ENCODE measurements at places on chromosomes 16 and 17.

DNA sequence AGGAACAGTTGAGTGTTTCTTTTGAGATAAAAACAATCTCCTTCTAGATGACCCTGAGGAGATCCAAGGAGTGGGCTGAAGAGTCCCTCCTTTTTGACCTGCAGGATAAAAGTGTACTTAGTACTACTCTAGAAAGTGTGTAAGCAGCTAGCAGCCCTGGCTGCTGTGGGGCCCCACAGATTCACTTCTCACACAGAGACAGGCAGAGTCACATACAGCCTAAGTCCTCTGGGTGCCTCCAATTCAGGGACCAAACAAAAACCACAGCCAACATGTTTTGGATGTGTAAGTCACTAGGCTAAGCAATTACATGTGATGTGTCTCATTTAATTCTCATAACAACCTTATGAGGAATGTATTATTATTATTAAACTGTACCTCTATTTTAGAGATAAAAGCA is 97.1 kb downstream of the TMEM100 start:
- DNase-seq: no peak

DNA sequence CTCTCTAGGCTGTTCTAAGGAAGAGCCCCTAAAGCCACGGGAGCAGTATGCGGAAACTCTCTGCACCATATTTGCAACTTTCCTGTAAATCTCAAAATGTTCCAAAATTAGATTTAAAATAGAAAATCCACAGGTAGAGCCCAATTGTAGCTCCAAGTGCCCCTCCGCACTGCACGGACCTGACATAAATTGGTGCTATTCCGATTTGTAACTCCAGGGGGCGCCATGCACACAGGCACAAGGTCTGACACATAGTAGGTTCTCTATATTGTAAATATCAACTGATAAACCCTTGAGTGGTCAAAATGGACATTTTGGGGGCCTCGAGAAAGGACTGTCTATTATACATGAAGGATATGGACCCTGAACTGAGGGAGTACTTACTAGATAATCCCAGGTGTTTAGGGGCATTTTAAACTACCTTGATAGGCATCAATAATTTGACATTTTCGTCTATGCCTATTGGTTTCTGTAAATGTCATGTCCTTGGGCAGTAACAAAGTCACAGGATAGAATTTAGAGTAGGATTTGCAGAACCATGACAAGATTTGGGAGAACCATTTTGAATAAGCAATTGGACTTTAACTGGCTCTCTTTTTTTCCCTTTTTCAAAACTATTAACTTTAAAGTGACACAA is 36.6 kb upstream of the TMEM132E start:
- no peak for DNase-seq

DNA sequence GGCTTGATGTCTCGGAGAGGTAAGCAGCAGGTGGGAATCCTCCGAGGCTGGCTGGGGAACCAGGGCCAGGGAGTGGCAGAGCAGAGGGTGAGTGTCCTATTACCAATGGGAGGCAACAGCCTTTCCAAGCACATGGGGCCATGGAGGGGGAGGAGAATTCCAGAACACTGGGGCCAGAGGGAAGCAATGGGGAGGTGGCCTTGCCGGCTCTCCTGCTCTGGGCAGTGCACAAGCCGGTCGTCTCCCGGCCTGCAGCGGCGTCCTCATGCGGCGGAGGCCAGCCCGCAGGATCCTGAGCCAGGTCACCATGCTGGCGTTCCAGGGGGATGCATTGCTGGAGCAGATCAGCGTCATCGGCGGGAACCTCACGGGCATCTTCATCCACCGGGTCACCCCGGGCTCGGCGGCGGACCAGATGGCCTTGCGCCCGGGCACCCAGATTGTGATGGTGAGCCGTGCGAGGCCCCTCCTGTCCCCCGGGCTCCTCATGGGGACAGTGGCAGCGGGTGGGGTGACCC is 21.9 kb downstream of the SGSH start:
- no peak for DNase-seq

DNA sequence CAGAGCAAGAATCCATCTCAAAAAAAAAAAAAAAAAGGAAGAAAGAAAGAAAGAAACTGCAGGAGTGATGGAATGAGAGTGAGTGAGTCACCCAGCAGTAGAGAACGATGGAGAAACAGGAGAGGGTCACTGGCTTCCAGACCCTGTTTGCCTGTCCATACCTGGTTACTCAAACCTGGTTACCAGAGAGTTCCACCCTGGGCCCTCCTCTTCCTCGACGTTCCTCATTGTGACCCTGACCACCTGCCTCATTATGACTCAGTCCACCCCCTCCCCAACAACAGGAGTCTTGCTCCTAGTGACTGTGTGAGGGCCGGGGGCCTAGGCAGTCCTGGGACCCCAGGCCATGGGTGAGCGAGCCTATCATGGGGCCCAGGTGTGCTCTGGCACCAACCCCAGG is at the start of gene SPEM3:
Gene SPEM3, plus strand, starts transcription at position 301 of the 400 bp plus-strand sequence. Its CDS starts 46 bp downstream, at position 347.
- DNase-seq: no peak

GRCh38 chr17:57355090-57355859 is 99.0 kb downstream of the MSI2 start:
- no peak for DNase-seq

DNA sequence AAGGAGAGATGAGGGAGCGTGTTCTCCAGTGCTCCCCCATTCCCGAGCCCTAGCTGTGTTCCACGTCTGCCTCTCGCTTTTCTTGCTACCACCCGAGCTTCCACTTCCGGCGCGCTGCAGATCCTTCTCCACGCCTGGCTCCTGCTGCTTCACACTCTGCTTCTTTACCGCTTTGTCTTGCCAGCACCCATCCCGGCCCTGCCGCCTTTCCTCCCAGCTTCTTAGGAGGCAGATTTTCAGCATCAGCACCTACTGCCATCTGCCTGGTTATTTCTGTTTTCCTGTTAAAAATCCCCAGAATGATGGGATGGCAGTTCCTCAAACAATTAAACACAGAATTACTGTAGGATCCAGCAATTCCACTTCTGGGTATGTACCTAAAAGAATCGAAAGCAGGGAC is 64.7 kb downstream of the ELAC2 start:
- no peak for DNase-seq

DNA sequence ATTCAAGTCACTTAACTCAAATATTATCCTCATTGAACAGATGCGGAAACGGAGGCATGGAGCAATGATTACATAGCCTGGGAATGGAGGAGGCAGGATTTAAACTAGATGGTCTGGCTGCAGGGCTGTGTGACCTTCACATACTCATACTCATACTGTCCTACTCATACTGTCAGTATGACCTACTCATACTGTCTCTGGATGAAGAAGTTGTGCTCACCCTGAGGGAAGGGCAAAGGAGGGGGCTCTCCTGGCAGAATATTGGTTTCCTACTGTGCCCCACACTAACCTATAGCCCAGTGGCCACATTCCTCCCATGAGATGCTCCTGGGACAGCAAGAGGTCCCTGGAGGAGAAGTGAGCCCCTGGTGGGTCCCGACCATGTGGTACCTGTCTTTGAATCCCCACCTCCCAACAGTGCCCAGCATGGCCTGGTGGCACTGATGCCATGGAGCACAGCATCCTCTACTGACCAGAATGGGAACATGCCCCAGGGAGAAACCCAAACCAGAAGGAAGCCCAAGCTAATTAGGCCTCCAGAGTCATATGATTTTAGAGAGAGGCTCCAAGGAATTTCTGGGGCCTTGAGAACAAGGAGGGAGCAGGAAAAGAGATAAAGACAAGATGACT is 197.3 kb upstream of the SDK2 start:
- DNase-seq: peak; percentile 8

DNA sequence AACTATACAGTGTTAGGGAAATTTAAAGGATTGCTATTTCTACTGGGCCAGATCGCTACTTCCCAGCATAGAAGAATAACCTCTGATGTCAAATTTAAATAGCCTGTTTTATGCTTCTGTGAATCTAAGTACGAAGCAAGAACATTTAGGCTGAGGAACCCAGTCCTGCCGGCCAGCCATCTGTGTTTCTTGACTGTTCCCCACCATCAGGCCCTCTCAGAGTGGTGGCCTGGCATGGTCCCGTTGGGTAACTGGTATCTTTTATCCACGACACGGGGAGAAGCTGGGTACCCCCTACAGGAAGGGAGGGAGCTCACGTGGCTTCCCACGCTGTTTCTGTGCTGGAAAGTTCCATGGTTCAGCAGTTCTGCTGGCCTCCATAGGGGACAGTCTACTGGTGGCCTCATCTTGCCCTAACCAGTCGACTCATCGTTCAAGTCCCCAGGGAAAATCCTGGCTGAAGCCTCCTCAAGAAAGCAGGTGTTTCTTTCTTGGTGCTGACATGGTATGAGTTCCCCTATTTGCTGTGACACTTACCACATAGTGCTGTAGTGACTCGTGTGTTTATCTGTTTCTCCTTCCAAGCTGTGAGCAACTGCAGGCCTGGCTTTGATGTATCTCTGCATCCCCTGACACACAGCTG is 201.7 kb upstream of the NLRP1 start:
- no peak for DNase-seq

- DNase-seq: peak; percentile 55
Measured at GRCh38 chr17:64028874-64029464, 8.5 kb upstream of the ICAM2 start.

- DNase-seq: no peak
Measured at GRCh38 chr16:17277981-17278381, 192.8 kb downstream of the XYLT1 start.

GRCh38 chr17:42438600-42439567 is 15.8 kb upstream of the CAVIN1 start:
- no peak for DNase-seq

- DNase-seq: peak; percentile 29
Measured at GRCh38 chr17:56536766-56537165, 56.7 kb upstream of the NOG start.

DNA sequence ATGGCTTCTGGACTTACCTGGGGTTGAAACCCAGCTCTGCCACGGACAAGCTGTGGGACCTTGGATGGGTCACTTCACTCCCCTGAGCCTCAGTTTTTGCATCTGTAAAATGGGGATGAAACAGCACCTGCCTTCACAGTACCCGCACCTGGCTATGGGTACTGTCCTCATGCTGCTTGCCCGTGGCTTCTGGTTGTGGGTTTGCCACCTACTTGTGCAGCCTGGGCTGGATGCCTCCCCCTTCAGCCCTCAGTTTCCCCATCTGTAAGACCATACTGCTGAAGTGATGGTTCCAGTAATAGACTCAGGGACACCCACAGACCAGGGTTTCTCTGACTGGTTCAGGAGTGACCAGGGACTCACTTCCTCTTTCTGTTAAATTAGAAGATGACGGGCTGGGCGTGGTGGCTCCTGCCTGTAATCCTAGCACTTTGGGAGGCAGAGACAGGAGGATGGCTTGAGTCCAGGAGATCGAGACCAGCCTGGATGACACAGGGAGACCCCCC is 9.4 kb downstream of the GLIS2 start:
- peak; percentile 85 for DNase-seq

DNA sequence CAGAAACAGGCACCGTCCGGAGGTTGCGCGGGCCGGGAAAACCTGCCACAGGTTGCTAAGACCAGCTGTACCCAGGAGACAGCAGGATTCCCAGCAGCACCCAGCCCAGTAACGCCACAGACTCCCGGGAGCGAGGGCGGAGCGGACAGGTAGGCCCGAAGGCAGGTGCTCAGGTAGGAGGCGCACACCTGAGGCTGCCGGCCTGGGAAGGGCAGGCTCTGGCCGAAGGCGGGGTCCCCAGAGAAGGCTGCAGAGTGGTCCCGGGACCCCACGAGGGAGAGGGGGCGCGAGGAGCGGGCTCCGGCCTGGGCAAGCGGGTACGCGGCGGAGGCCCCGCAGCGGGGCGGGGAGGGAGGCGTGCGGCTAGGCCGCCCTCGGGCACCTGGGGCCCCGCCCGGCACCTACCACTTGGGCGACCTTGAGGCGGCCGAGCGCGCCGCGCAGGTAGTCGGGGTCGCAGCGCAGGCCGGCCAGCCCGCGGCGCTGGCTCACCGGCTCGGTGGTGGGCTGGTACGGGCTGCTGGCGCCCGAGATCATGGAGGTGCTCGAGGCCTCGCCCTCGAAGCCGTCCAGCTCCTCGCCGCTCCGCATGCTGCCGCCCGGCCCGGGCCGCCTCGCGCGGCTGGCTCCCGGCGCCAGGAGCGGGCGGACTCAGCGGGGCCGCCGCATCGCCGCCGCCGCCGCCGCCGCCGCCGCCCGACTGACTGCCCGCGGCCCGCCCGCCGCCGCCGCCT is 441 bp downstream of the CMTM4 start:
- no peak for DNase-seq

- no peak for DNase-seq
Measured at GRCh38 chr17:58693751-58694150, 1.3 kb downstream of the RAD51C start.

DNA sequence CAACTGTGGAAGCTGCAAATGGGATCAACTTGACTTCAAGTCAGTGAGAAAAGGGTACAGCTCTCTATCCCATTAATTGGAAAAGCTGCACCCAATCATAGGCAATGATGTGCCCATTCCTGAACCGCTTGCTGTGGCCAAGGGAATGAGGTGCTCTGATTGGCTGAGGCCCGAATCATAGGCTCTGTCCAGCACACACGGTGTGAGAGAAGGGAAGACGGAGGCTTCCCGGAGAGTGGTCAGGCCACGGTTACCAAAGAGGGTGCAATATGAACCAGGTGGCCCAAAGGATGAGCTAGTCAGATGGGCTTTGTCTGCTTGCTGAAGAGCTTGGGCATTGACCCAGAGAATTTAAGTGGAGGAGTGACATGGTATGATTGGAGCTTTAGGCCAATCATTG is 353.3 kb downstream of the CPPED1 start:
- DNase-seq: no peak

DNA sequence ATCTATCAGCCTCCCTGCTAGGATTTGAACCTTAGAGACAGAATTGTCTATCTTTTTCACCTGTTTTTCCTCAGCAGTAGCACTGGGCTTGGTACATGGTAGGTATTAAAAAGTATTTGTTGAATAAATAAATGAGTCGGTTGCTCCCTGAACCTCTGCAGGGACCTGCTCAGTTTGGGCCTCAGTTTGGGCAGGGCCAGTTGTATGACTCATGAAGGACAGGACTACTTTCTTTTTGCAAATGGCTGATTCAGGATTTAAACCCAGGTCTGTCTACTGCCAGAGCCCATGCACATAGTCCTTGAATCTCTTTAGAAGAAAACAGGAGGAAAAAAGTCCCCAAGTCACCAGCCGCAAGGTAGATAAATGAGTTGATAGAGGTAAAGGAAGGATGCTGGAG is 3.1 kb downstream of the MMP2 start:
- DNase-seq: no peak

- no peak for DNase-seq
Measured at GRCh38 chr16:965036-965395, 5.8 kb downstream of the LMF1 start.

- DNase-seq: no peak
Measured at GRCh38 chr17:16361874-16362273, 8.6 kb upstream of the CENPV start.

DNA sequence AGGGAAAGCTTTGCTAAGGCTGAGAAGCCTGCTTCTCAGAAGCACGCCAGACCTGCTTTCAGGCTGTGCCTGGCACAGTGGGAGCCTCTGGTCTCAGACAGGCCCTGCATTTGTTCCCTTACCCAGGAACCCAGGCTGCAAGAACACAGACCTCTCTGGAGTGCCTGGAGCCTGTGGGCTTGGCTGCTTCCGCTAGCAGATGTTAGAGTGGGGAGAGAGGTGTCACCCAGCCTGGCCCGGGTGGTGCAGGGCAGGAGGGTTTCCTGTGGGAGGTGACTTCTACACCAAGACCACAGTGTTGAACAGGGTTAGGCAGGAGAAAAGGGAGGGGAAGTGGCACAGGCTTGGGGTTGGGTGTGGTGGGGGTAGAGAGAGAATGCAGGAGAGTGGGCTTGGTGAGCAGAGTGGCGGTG is 35.8 kb upstream of the ADGRG1 start:
- no peak for DNase-seq

- no peak for DNase-seq
Measured at GRCh38 chr16:2493605-2494004, 18.7 kb downstream of the TBC1D24 start.

Measured in inflammatory macrophage treated with lipopolysaccharide for 1 hour (primary cell).